Esophagus squamous epithelium (tissue), 5 donors: ENCODE measurements at places on chromosomes 6 and 20.

DNA sequence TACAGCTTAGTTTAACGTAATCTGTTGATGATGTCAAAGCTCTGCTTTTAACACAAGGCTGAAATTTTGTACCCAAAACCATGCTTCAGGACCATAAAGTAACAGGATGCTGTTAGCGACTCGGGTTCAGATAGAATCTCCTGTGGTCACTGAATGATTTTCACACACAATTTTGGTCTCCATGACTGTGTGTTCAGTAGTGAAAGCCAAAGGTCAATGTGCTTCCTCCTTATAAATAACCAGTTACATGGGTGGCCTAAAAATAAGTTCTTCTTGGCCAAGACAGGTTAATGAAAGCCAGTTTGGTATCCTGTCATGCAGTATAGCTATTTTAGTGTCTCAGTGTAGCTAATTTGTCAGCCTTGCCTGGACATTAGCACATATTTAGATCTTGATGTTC, 19.1 kb upstream of the LOC128125822 start:
- H3K27ac ChIP-seq = no peak overlapping the region
- DNase-seq = no peak
- H3K36me3 ChIP-seq = no peaks in the 10 kb centered on the region
- no peaks in the 10 kb centered on the region for H3K27me3 ChIP-seq
- no peak overlapping the region for H3K4me3 ChIP-seq

DNA sequence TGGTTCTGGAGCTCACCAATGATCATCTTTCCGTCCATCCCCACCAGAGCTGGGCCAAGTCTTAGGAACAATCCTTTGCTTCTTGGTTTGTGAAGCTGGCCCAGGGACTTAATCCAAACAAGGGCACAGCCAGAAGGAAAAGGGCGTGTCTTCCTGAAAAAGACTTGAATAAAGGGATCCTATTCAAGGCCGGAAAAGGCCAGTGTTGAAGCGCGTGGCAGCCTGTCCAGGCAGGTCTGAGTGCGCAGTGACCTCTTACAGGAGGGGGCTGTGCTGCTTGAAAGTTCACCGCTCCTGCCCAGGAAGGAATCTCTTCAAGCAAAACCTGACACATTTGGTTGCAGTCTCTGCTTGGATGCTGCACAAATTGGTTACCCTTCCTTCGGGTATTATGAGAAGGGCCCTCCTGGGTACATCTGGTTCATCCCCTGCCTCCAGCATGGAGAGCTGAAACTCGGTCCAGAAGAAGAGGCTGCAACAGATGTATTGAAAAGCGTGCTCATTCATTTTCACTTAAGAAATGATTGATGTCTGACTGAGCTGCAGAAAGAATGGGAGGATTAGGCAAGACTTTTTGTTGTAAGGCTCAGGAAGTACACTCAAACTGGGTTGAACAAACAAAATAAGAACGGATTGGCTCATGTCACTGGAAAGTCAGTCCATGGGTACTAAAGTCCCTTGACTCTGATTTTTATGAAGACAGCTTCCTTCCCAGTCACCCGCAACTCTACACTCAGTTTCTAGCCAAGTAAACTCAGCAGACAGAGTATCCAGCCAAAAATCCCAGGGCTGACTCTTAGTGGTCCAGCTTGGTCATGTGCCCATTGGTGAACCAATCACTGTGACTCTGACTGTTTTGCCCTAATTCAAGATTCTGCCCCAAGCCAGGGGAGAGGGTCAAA, 136.3 kb downstream of the TFAP2C start:
- H3K27ac ChIP-seq = peak overlapping the region; percentile 73
- H3K4me1 ChIP-seq = peaks cover 21% of the 10 kb centered on the region
- H3K27me3 ChIP-seq = peaks cover 6% of the 10 kb centered on the region
- DNase-seq = no peak

DNA sequence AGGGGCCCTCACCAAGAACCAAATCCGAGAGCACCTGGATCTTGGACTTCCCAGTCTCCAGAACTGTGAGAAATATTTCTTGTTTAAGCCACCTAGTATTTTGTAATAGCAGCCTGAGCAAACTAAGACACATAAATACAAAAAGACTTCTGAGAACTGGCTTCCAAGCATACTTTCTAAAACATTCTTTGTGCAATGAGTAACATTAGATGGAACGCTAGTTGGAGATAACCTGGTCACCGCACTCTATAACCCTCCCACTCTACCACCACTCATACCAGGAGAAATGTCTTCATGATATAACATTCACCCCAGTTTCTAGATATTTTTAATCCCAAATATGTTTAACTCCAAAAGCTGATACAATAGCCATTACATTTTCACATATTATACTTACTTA, 169.5 kb upstream of the THEMIS start:
- H3K4me3 ChIP-seq = no peak overlapping the region
- no peaks in the 10 kb centered on the region for H3K36me3 ChIP-seq
- H3K27ac ChIP-seq = no peak overlapping the region
- no peaks in the 10 kb centered on the region for H3K4me1 ChIP-seq

DNA sequence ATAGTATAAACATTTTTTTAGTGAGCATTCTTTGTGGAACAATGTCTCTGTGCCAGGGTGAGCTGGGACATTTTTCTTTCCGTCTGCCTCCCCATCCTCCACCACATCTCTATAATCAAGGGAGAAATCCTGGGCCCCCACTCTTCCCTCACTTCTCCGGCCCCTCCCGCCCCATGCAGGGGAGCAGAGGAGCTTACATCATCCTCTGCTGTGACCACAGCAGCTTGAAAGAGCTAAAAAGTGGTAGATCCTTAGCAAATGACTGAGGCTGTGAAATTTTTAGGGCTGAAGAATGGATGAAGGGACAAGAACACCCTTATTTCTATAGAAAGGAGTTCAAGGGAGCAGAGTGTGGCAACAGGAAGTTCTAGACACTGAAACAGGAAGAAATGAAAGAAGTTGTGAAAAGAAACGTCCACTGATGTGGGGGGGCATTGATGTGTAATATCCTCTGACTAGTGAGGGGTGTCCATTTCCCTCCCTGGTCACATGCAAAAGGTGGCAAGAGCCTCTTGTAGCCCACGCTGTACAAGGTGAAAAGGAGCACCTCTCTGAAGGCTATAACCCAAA, 380.3 kb upstream of the JARID2 start:
- DNase-seq = no peak
- H3K4me1 ChIP-seq = no peaks in the 10 kb centered on the region
- no peaks in the 10 kb centered on the region for H3K27me3 ChIP-seq
- no peaks in the 10 kb centered on the region for H3K36me3 ChIP-seq
- peak overlapping the region; percentile 13 for H3K27ac ChIP-seq

DNA sequence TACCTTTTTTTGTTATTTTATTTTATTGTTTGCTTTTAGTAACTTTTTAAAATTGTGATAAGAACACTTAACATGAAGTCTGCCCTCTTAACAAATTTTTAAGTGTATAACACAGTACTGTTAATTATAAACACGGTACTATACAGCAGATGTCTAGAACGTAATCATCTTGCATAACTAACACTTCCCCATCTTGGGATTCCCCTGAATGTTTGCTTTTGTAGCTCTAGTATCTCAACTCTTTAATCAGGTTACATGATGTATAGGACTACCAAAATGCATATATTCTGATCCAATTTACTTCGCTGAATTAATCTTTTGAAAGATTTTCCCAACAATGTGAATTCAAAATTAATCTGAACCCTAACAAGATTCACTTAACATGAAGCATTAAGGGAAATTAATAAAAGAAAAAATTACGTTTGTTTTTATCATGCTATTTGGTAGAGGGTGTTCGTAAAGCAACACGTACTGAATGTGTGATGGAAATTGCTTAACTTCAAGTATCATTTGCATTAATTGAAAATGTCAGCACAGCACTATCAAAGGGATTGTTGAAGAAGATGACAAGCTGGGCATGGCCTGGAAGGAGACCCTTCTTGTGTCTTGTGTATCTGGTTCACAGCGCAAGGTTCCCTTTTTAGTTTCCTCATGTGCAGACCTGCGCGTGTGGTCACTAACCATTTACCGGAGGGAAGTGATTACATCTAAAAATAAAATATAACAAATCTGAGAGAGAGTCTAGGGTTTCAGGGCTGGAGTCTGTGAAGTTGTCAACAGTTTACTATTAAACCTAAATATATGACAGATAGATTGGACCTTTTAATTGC, 15.2 kb downstream of the COL19A1 start:
- H3K27ac ChIP-seq = no peak overlapping the region
- DNase-seq = no peak
- no peaks in the 10 kb centered on the region for H3K27me3 ChIP-seq
- no peaks in the 10 kb centered on the region for H3K36me3 ChIP-seq
- no peaks in the 10 kb centered on the region for H3K4me1 ChIP-seq

DNA sequence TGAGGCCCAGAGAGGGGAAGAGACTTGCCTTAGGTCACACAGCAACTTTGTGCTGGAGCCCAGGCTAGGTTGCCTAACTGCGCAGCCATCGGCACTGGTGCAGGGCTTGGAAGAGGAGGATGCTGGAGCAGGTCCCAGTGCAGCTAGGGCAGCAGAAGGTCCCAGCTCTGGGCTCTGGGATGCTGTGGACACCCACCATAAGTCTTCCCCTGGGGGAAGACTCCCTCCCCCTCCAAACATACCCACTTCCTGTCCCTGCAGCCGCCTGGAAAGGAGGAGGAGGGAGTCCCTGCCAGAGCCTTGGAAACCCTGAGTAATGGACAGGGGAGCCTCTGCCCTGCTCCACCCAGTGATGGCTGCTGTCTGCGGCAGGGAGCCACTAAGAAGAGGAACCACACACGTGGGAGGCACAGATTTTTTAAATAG, 93.6 kb downstream of the NCR2 start:
- H3K36me3 ChIP-seq = no peaks in the 10 kb centered on the region
- H3K4me1 ChIP-seq = peaks cover 14% of the 10 kb centered on the region
- peak overlapping the region; percentile 61 for H3K27ac ChIP-seq
- DNase-seq = no peak
- no peaks in the 10 kb centered on the region for H3K27me3 ChIP-seq

GRCh38 chr6:90079560-90080490, 185.6 kb downstream of the GJA10 start:
- no peaks in the 10 kb centered on the region for H3K4me1 ChIP-seq
- no peak for DNase-seq
- no peak overlapping the region for H3K4me3 ChIP-seq
- no peaks in the 10 kb centered on the region for H3K36me3 ChIP-seq
- no peaks in the 10 kb centered on the region for H3K27me3 ChIP-seq
- no peak overlapping the region for H3K27ac ChIP-seq

DNA sequence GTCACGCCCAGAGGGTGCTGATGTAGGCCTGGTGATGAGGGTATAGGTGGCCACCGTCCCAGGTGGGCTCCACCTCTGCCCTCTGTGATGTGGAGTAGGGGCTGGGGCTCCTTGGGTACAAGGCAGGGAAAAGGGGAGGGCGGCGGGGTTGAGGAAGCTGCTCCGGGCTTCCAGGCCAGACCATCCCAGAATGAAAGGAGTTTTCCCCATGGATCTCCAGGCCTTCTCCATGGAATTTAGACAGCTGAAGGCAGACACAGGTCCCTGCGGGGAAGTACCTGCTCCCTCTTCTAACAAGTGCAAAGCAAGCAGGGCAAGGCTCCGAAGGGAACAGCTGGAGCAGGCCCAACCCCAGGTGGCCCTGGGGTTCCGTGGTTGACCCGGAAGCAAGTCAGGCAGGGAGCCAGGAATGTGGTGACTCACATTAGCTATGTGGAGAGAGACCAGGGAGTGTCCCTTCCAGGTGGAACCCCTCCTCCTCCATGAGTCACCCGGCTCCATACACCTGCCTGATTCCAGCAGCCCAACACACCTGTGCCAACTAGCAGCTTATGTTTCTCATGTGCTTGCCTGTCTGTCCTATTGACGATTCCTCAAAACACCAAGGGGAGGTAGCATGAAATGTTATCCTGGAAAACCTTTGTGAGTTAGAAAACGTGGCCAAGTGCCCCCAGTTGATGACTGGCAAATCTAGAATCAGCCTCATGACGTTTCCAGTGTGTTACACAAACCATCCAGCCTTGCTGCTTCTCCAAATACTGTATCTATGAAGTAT, 59.7 kb upstream of the SNX9 start:
- H3K27me3 ChIP-seq = no peaks in the 10 kb centered on the region
- H3K27ac ChIP-seq = peak overlapping the region; percentile 85
- no peaks in the 10 kb centered on the region for H3K36me3 ChIP-seq
- DNase-seq = peak; percentile 36
- peaks cover 35% of the 10 kb centered on the region for H3K4me1 ChIP-seq
- no peak overlapping the region for H3K4me3 ChIP-seq

GRCh38 chr20:45104786-45105185, 3.9 kb upstream of the KCNS1 start:
- H3K27ac ChIP-seq = no peak overlapping the region
- H3K36me3 ChIP-seq = no peaks in the 10 kb centered on the region

DNA sequence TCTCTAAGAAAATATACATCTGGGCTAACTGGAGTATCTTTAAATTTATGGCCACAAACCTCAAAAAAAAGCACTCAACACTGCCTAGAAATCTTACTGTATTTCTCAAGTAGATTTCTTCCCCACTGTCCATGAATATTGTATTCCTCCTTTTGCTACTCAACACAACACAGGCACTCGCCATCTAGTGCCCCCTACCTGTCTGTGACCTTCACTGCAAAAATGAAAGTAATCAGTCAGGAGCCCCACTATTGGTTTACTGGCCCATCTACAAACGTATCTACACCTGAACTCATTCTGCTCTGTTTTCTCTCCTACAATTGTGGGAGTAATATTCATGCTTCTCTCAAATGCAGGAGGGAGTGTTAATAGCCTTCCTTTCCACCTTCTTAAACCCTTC, 58.3 kb downstream of the LY86 start:
- peaks cover 7% of the 10 kb centered on the region for H3K4me1 ChIP-seq
- no peak overlapping the region for H3K4me3 ChIP-seq
- no peak overlapping the region for H3K27ac ChIP-seq
- no peaks in the 10 kb centered on the region for H3K36me3 ChIP-seq
- no peaks in the 10 kb centered on the region for H3K27me3 ChIP-seq

GRCh38 chr6:54772610-54773009, 74.0 kb upstream of the FAM83B start:
- no peak for DNase-seq
- no peaks in the 10 kb centered on the region for H3K4me1 ChIP-seq
- H3K4me3 ChIP-seq = no peak overlapping the region
- no peaks in the 10 kb centered on the region for H3K36me3 ChIP-seq
- no peak overlapping the region for H3K27ac ChIP-seq
- no peaks in the 10 kb centered on the region for H3K27me3 ChIP-seq

DNA sequence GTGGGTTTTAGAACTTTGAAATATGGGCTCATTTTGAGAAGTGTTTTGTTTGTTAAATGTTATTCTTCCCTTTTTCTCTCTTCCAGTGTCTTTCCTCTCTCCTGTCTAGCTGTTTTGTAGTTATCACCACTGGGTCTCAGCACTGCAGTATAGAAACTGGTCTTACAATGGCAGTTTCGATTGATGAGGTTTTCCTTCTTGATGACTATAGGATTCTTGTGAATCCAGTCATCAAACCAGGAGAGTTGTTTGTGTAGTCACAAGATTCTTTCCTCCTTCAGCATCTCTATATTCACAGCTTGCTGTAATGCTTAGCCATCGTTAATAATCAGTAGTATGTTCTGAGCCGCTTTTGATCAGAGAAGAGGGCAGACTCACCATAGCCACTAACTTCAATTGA, 172.3 kb downstream of the OGFRL1 start:
- no peaks in the 10 kb centered on the region for H3K36me3 ChIP-seq
- no peaks in the 10 kb centered on the region for H3K27me3 ChIP-seq
- H3K27ac ChIP-seq = no peak overlapping the region
- no peaks in the 10 kb centered on the region for H3K4me1 ChIP-seq
